Kidney (tissue), 22 donors: ENCODE measurements at places on chromosomes 1 and 21.
A peak's percentile ranks its signal among the peaks of the same experiment; 100 is the strongest.

- DNase-seq, result no peak
Observed at GRCh38 chr1:212042436-212042835, 6.9 kb downstream of the DTL start.

DNA sequence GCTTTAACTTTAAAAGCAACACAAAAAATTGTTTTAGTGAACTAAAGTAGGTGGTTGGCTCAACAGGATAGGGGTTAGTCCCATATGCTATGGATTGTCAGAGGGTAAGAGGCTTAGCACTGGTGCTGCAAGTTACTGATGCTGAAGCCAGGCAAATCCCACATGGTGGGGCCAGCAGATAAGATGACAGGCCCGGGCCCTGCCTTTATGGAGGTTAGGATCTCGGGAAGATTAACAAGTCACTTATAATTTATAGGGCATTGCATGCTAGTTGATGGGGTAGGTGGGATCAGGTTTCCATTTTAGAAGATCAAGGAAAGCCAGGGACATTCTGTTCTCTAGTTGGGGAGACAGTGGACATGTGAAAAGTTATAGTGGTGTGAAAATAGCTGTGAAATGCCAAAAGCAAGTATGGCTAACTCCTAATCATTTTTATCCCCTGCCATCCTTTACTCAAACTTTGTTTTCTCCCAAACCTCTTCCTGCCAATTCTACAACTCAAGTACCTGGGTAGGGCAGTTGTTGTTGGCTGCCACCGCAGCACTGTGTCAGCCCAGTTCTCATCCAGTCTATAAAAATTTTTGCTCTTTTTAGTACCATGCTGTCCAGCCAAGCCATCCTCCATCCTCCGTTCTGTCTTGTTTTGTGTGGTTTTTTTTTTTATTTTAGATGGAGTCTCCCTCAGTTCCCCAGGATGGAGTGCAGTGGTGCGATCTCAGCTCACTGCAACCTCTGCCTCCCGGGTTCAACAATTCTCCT lies 10.3 kb downstream of the CHAF1B start:
- peak; percentile 22 for DNase-seq

GRCh38 chr1:37930246-37931101 lies 16.4 kb downstream of the INPP5B start:
- no peak for DNase-seq

DNA sequence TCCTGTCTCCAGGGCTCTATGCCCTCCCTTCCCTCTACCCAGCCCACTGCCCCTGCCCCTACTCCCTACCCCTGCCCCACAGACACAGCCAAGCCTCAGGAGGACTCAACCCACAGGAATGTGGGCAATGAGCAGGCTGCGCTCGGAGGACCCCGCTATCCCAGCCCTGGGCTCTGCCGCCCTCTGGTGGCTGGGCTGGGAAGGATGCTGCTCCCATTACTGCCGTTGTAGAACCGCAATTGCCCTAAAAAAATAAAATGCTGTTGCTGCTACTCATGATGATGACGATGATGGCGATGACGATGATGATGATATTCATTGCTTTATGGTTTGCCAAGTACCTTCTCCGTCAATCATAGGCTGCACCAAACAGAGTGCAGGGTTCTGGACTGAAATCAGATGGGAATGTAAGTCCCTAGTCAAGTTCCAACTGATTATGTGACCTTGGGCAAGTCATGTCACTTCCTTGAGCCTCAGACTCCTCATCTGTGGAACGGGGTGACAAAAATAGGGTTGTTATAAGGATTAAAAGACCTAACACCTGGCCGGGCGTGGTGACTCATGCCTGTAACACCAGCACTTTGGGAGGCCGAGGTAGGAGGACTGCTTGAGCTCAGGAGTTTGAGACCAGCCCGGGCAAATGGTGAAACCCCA lies 24.6 kb downstream of the ARHGEF19 start:
- peak; percentile 75 for DNase-seq

DNA sequence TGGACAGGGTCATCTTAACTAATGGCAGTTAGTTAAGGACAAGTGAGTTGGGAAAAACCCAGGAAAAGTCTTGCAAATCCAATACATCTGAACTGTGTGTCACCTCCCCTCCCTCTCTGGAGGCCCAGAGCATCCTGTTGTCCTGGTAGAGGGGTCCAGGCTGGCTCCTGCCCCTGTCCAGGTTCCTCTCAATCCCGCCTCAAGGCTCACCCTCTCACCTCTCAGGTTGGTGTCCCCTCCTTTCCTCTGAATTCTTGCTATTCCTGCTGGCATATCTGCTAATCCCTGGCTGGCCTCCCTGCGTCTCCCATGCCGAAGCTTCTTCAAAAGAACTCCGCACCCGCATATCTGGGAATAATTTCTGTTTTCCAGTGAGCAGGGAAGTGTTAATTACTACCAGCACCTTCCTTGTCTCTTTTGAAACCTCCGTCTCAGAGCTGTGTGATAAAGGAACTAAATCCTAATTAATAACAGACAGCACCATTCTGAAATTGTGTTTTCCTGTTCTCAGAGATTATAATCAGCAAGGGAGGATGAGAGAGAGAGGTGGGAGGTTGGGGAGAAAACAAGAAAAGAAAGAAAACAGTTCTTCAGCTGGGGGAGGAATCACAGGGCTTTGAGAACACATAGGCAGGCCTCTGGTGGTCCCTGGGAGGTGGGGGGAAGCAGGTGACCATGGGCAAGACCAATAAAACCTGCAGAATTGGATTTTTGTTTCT lies 568.0 kb downstream of the PTPRU start:
- DNase-seq, result no peak

GRCh38 chr1:189787201-189787600 lies 690.5 kb downstream of the BRINP3 start:
- peak; percentile 30 for DNase-seq

DNA sequence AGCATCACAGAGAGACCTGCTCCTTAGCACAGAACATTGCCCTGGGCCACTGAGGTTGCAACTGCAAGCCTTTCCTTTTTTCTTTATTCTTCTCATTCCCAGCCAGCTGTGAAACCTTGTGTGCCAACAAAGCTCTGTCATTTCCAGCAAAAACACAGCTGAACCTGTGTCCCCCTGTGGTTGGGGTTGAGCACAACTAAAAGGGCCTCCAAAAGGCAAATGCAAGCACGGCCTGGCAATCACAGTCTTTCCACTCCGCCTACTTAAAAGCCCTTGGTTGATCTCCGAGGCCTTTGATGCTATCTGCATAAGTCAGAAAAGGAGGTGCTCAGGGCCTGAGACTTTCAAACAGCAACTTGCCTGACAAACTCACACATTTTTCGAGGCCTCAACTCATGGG lies 32.7 kb downstream of the SUSD4 start:
- DNase-seq, result peak; percentile 12

GRCh38 chr1:161115132-161115711 lies 2.6 kb downstream of the PFDN2 start:
- no peak for DNase-seq

DNA sequence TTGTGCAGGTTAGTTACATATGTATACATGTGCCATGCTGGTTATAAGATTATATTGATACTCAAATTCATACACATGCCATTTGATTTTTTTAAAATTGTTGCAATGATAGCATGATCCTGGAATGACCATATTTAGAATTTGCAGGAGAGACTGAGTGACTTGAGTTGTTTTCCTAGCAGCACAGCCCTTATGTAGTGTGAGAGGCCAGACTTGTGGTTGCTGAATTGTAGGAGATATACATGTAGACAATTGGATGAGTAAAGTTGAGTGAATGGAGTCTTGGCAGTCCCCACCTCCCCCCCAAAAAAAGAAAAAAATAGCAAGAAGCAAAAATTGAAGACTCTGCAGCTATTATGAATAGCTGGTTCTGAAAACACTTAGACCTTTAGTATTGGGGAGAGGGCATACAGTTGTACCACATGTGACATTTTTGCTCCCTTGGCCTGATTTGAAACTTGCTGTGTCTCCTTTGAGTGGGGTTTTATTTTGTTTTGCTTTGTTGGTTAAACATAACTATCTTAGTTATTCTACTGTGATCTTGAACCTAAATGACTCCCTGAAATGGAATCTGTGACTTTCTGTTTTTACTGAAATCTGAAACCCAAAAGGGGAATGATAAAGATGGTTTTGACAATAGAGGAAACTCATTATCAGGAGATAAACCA lies 280.3 kb downstream of the HMCN1 start:
- DNase-seq, result no peak

DNA sequence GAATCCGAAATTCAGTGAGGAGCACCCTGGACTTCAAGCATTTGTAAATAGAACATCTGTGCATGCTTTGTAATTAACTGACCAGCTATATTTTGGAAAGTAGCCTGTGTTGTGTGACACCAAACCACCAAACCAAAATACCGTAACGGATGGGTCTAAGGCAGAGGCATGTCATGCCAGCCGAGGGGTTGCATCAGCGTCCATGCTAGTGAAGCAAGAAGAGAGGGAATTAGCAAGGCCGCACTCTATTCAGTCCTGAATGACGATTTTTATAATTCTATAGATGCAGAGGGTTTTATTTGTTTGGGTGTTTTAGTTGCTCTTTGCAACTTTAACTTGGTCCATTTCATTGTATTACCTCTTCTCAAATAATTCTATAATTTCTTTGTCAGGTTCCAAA lies 116.8 kb upstream of the SMYD2 start:
- DNase-seq, result no peak

GRCh38 chr1:21573971-21574465 lies 64.8 kb downstream of the ALPL start:
- DNase-seq, result peak; percentile 86
